ENCODE measurements at places on chromosomes 1 and 21. TPM values are rescaled to one million over a fixed set of nuclear protein-coding genes. Genes with fewer than 3 reads are reported as not detected.

GRCh38 chr1:246617768-246618167 is 51.5 kb downstream of the CNST start:
- DNase-seq = no peak

DNA sequence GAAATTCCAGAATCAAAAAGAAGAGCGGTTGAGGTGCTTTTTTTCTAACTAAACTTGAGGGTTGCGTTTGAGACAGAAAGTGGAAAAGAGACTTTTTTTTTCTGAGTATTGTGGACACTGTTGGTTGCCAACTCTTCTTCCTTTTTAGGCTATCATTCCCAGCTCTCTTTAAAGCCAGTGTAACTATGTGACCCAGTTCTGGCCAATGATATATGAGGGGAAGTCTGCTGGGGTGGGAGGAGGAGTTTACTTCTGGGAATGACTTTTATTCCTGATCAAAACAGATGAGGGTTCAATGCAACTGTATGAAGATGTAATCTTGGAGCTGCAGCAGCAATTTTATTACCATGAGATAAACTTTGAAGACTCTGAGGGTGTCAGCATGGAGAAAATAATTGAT is 17.3 kb upstream of the NMNAT2 start:
- no peak for DNase-seq

DNA sequence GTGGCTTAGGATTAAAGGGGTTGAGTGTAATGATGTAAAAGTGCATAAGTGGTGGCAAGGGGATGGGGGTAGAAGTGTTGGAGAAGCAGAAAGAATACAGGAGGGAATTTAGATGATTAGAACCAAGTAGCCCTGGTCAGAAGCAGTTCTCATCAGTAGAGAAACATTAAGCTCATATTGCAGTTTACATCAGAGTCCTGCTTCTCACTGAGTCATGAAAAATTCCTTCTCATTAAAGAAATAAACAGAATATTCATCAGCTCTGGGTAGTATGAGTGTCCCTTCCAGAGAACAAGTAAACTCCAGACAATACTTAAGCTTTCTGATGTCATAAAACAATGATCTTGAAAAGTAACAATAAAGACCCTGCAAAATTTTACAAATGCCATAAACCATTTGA is 36.5 kb downstream of the LRRIQ3 start:
- DNase-seq = peak; percentile 1

GRCh38 chr1:225577241-225577640 is 75.7 kb downstream of the ENAH start:
- no peak for DNase-seq

DNA sequence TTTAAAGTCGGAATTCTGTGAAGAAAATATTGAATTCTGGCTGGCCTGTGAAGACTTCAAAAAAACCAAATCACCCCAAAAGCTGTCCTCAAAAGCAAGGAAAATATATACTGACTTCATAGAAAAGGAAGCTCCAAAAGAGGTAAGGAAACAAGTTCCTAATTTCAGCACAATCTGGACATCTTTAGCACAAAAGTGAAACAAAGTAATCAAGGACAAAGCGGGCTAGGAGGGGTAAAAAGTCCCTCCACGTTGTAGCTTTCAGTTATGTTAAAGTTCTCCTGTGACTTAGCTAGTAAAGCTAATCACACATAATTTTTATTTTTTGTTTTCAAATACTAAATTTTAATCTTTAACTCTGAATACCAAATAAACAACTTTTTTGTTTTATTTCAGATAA is 2.2 kb downstream of the RGS2 start:
- no peak for DNase-seq

GRCh38 chr1:151011154-151011850 is 3.1 kb downstream of the PRUNE1 start:
- peak; percentile 12 for DNase-seq

DNA sequence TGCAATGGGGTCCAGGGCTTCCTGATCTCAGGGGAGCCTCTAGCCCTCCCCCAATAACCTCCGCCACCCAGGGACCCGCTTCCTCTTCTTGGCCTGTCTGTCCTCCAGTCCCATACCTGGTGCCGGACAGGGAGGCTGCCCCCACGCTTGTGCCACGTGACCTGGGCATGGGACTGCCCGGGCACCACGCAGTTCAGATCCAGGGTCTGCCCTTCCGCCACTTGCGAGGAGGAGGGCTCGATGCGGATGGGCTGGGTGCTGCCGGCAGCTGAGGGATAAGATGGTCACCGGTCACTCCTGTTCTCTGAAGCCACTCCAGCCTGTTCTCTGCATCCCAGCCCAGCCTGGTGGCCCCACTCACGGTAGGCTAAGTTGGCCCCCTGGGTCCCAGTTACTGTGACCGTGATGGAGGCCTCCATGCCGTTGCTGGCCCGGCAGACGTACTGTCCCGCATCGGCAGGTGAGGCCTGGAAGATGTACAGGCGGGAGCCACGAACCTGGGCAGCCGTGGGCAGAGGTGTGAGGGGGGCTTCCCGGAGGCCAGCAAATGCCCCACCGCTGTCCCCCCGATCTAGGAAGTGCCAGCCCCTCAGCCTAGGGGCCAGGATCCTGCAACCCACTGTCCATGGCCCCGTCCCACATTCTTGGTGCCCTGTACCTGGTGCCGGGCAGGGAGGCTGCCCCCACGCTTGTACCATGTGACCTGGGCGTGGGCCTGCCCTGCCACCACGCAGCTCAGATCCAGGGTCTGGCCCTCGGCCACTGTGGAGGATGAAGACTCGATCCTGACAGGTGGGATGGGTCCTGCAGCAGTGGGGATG is 39.6 kb downstream of the LDLRAD2 start:
- DNase-seq = no peak

DNA sequence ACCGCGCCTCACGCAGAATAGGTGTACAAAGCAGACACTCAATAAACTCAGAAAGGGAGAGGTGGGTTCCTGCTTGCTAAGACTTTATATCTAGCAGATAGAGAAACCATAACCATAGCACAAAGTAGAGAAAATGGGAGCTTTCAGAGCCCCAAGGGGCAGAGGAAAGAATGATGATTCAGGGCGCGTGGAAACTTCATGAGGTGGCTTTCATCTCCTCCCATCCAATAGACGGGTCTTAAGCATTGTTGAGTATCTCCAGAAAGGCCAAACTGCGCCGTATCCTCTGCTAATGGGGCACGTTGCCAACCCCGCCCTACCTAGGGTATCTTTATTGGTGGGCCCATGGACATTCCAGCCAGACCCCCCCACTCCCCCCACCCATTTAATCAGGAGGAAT is 778 bp upstream of the MIXL1 start:
- DNase-seq = no peak

- no peak for DNase-seq
Observed at GRCh38 chr1:59815892-59816291, 1.1 kb downstream of the HOOK1 start.

- no peak for DNase-seq
Observed at GRCh38 chr1:66275083-66275482, 258.9 kb upstream of the SGIP1 start.

- DNase-seq = no peak
Observed at GRCh38 chr21:18776936-18777335, 373.4 kb upstream of the TMPRSS15 start.

- DNase-seq = no peak
Observed at GRCh38 chr1:7352364-7352763, 418.7 kb upstream of the VAMP3 start.

GRCh38 chr1:181208967-181209366 is 120.5 kb downstream of the IER5 start:
- DNase-seq = no peak

GRCh38 chr1:9289090-9289534 is 3.6 kb upstream of the SPSB1 start:
- DNase-seq = peak; percentile 78

GRCh38 chr1:214396330-214396729 is 115.4 kb downstream of the SMYD2 start:
- no peak for DNase-seq

GRCh38 chr1:230906226-230906625 is 37.9 kb upstream of the C1orf198 start:
- no peak for DNase-seq

GRCh38 chr1:167064621-167065020 is 25.6 kb downstream of the GPA33 start:
- DNase-seq = peak; percentile 10

DNA sequence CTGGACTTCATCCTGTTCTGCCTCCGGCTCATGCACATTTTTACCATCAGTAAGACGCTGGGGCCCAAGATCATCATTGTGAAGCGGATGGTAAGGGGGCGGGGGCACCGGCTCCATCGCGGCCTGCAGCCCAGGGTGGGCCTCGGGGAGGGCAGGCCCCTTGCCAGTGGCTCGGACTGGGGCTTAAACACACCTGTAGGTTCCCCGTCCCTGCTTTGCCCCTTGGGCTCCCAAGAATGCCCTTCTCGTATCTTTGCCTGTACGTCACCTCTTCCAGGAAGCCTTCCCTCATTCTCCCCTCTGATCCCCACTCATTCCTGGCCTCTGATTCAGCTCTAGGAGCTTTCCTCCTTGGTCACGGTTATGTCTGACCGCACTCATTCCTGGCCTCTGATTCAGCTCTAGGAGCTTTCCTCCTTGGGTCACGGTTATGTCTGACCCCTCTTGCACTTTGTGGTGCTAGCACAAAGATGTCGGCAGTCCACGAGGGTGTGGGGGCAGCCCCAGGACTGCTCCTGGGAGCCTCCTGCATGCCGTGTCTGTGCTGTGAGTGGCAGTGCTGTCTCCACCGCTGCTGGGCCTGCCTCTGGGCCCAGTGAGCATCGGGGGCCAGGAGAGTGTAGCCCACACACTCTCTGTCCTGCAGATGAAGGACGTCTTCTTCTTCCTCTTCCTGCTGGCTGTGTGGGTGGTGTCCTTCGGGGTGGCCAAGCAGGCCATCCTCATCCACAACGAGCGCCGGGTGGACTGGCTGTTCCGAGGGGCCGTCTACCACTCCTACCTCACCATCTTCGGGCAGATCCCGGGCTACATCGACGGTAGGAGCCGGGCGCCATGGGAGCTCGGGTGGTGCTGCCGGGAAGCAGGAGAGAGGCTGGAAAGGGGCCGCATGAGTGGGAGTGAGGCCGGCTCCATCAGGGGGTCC is 49.1 kb upstream of the LRRC3 start:
- no peak for DNase-seq

- DNase-seq = no peak
Observed at GRCh38 chr1:12372761-12373160, 142.9 kb downstream of the VPS13D start.

GRCh38 chr21:36859744-36860501 is 106.5 kb downstream of the HLCS start:
- peak; percentile 57 for DNase-seq

- DNase-seq = peak; percentile 55
Observed at GRCh38 chr1:35111106-35111505, 31.9 kb downstream of the ZMYM1 start.

CRABP2 gene
- total RNA-seq = 1.5 TPM

MCOLN3 gene
- 3.0 TPM for total RNA-seq

COL11A1 gene
- 54.3 TPM for total RNA-seq

UBE2J2 gene
- 57.4 TPM for total RNA-seq

CHIA gene
- total RNA-seq = not detected

LCE2A gene
- total RNA-seq = not detected

DFFA gene
- 32.7 TPM for total RNA-seq

ADAMTS1 gene
- 82.8 TPM for total RNA-seq

KDF1 gene
- not detected for total RNA-seq
